ENCODE measurements at places on chromosomes 6 and 20.

DNA sequence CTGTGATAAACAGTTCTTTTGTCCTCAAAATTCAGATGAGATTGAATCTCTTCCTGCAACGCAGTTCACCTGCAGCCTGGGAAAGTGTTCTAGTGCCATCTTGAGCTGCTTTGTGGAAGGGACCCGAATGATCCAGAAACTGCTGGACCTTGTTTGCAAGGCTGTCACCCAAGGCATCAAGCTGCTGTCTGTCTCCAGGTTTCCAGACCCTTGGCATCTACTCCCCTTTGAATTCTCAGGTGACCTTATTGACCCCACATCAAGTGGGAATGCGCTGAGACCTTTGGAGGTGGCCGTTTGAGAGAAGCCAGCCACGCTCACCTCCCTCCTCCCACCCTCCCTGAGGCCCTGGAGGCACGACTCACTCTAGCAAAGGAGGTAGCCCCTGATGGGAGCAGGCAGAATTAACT is 112.5 kb downstream of the EDN3 start:
- DNase-seq: no peak

DNA sequence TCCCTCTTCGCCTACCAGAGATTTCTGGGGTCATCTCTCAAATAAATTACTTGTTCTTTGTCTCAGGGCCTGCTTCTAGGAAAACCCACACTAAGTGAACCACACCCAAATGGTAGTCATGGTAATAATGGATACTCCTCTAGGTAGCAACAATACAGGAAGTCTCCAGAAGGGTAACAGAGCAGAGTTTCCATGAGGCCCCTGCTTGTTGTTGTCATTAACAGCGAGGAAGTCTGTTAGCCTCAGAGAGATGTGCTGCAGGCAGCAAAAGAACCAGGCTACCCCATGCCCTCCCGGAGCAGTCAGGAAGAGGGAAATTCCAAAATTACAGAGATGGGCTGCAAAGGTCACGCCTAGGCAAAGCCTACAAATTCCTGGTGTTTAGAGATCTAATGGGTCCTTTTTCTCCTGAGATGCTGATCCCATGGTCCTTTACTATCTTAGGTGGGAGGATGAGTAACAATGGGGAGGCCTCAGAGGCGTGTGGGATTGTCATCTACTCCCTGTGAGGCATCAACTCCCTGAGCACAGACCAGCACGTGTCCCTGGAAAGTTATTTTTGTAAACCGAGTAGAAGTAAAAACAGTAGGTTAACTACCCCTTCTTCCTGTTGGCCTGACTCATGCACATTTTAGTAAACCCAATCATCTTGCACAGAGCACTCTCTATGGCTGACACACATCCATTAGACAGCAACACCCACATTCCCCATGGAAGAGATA is 10.1 kb downstream of the ISM1 start:
- no peak for DNase-seq

DNA sequence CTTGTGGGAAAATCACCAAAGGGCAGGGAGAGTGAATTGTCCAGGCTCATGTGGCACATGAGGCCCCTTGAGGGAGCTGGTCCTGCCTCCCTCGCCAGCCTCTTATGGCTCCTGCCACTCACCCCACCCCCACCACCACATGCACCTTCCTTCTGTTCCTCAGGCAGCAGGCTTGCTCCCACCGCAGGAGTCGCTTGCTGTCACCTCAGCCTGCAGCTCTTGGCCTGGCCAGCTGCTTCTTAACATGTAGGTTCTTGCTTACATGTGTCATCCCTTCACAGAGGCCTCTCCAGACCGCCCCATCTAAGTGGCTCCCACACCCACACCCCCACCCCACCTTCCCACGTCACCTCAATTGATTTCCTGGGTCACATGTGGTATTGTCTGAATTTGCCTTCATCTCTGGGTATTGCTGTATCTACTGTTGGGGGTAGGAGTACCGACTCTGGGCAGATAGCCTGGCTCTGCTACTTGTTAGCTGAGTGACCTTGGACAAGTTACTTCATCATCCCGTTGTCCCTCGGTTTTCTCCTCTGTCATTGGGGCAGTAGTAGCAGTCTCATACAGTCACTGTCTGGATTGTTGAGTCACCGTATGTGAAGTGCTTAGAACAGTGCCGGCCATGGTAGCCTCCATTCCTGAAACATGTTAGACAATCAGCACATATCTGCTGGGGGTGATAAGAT is 41.7 kb downstream of the SLC9A8 start:
- DNase-seq: no peak

- no peak for DNase-seq
These were observed 3.7 kb upstream of the SIRPA start for GRCh38 chr20:1891263-1892118.

DNA sequence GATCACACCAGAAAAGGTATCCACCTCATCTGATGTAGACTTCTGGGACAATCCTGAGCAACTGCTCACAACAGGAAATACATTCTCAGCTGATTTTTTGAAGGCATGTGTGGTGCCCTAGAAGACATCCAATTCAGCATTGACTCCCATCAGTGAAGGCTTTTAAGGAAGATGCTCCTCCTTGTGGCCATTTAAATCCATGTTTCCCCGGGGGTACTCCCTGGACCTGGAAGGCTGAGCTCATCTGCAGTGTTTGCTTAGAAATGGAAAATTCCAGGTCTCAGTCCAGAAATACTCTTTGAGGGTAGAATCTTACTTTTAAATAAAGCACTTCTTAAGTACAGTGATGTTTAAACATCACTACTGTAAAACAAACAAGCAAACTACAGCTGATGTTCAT is 195.5 kb upstream of the PDE10A start:
- no peak for DNase-seq

DNA sequence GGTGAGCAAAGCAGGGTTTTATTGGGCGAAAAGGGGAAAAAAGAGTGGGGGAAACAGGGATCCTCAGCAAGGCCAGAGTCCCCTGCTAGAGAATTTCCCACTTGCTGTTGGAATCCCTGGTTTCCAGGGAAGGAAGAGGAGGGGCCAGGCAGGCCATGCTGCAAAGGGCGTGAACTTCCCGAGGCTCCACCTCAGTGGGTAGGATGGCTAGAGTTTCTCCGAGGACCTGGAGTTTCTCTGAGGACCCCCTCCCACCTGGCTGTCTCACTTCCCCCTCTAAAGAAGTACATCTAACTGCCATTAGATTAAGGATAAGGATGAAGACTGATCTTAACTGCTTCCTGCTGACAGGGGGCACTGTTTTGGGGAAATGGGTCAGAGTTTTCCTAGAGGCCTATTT is 1239.3 kb upstream of the GJE1 start:
- no peak for DNase-seq
